Activated CD8-positive, alpha-beta memory T cell treated with anti-CD3 and anti-CD28 coated beads, Interleukin-2, amount 50 U/mL, for 4 hours (primary cell): ENCODE measurements at places on chromosomes 6 and 20.

DNA sequence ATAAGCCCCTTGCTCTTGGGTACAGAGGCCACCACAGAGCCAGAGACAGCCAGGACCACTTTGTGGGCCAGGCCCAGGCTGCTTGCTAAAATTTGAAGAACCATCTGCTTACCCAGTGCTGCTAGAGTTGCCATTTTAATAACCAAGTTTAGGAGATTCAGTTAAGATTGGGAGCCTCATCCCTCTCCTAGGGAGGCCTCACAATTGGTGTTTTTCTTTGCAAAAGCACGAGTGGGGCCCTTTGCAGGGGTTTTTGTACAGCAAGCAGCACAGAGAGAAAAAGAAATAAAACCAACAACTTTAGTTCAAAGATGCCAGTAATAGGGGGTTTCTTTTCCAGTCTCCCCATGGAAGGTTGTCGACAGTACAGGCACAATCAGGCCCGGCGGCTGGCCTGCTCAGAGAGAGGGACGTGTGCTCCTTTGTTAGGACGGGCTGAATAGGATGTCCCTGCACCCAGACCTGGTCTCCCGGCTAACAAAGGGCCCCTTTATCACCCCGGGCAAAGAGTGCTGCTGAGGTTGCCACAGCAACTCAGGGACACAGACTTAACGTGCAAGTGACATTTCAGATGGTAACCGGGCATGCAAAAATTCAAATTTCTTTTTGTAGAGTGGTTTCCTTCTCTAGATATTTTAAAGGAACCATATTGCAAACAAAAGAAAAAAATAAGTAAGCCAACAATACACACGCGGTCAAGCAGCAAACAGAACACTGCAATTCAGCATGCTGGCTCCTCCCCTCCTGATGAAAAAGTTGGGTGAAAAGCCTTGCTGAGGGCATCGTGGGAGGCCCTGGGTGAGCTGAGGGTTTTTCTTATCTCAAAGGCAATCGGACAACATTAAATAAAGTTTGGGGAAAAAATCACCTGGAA is 10.5 kb upstream of the TOX2 start:
- no peak for DNase-seq

GRCh38 chr6:55886185-55886836 is 10.9 kb upstream of the BMP5 start:
- DNase-seq = no peak

- no peak for DNase-seq
Measured at GRCh38 chr20:57555457-57556184, 5.3 kb upstream of the PCK1 start.

GRCh38 chr20:4665591-4665990 is 56.1 kb upstream of the PRND start:
- DNase-seq = no peak

DNA sequence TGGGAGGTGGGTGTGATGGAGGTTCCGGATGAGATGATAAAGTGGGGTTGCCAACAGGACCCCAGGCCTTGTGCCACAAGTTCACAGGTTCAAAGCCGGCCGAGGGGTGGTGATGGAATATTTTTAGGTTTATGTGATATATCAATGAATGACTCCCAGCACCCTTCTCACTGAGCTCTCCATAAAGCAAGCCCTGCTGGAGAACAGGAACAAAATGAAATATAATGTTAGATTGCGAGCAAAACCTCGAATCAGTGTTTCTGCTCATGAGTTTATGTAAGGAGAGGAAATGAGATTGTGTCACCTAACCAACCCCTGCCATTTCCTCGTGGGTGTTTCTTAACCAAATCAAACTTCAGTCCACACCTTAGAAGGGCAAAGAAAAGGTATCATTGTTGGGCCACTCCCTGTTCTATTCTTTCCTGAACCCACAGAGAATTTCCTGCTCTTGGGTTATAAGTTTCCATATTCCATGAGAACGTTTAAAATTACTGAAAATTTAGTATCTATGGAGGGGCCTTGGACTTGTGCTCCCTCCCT is 192.2 kb upstream of the EXOC2 start:
- DNase-seq = no peak

GRCh38 chr20:33821270-33821836 is 10.2 kb downstream of the CHMP4B start:
- no peak for DNase-seq

- DNase-seq = peak; percentile 65
Measured at GRCh38 chr20:47205577-47206123, 150.8 kb downstream of the ZMYND8 start.

GRCh38 chr20:24406750-24407149 is 62.7 kb upstream of the SYNDIG1 start:
- no peak for DNase-seq

DNA sequence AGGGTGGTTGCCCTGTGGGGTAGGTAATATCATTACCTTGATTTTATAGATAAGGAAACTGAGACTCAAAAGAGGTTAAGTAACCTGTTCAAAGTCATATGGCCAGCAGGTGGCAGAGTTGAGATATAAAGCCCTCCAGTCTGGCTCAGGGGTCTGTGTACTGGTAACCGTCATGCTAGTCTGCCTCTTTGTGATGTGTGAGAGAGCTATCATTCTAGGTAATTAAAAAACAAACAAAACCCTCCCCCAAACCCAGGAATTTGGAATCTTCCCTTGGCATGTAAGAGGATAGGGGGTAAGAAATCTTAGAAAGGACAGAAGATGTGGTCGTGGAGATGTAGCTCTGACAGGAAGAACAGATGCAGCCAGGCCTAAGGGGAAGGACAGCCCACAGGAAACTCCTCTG is 206.0 kb downstream of the CDC5L start:
- peak; percentile 68 for DNase-seq

DNA sequence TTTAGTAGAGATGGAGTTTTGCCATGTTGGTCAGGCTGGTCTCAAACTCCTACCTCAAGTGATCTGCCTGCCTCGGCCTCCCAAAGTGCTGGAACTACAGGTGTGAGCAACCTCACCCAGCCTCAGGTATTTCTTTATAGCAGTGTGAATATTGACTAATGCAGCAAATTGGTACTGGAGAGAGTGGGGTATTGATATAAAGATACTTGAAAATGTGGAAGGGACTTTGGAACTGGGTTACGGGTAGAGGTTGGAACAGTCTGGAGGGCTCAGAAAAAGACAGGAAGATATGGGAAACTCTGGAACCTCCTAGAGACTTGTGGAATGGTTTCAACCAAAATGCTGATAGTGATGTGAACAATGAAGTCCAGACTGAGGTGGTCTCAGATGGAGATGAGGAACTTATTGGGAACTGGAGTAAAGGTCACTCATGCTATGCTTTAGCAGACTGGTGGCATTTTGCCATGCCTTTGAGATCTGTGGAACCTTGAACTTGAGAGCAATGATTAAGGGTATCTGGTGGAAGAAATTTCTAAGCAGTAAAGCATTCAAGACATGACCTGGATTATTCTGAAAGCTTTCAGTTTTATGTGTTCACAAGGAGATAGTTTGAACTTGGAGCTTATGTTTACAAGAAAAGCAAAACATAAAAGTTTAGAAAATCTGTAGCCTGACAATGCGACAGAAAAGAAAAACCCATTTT is 127.2 kb downstream of the DTNBP1 start:
- DNase-seq = no peak

DNA sequence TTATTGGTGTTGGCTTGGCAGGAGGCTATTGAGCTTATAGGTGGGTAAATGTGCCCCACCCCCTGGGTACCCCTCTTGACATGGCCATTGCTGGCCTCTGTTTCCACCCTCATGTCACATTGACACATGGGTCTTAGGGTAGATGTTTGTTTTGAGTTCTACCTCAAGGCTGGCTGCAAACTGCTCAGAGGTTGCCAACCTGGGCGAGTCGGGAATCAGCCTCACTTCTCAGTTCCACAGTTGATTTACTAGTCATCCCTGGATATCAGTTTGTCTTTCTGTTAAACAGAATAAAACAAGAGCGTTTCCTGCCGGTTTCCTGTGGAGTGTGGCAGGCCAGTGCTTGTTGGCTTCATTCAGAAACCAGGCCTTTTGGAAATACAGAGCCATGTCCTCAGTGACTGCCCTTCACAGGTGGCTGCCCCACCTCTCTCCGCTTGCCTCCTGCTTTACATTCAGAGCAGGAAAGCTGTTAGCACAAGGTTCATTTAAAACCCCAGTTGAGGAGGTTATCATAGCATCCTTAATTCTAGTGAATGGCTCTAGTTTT is 105.6 kb downstream of the TCP11 start:
- DNase-seq = no peak

- DNase-seq = no peak
Measured at GRCh38 chr6:63424636-63425035, 104.9 kb upstream of the LGSN start.

- no peak for DNase-seq
Measured at GRCh38 chr6:35173044-35173426, 31.9 kb upstream of the TCP11 start.

- DNase-seq = no peak
Measured at GRCh38 chr6:9487128-9487527, 927.7 kb downstream of the TFAP2A start.

- DNase-seq = no peak
Measured at GRCh38 chr20:63525971-63526370, 5.4 kb downstream of the PPDPF start.

GRCh38 chr6:100078509-100078908 is 84.5 kb upstream of the MCHR2 start:
- DNase-seq = no peak

DNA sequence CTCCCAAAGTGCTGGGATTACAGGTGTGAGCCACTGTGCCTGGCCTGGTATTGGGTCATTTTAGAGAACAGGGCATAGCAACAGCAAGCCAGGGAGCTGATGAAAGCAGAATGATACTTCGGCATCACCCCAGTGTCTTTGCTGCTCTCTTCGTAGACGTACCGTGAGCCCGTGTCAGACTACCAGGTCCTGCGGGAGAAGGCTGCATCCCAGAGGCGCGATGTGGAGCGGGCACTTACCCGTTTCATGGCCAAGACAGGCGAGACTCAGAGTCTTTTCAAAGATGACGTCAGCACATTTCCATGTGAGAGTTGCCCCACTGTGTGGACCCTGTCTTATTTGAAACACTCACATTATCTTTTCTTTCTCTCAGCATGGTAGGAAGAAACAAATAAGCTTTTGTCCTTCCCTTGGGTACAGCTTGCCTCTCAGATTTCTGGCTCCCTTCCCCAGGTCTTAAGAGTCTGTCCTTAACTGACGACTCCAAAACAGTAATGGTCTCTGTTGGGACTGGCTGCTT is 15.9 kb downstream of the TAF8 start:
- no peak for DNase-seq

DNA sequence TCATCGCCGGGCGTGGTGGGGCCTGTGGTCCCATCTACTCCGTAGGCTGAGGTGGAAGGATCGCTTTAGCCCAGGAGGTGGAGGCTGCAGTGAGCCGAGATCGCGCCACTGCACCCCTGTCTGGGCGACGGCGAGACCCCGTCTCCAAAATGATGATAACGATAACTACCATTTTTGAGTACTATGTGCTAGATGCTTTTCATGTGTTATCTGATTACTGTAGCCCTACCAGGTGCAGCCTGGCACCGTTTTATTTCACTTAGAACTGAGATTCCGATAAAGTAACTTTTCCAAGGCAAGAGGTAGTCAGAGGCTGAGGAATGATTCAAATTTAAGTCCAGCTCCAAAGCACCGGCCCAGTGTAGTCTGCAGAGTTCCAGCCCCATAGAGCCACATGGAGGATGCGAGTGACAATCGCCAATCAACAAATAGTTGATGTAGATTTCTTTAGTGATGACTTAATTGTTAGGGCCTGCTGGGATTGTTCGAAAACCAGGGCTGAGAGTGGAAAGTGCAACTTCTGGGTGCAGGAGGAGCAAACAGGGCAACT is 727 bp downstream of the ERMARD start:
- no peak for DNase-seq
